ENCODE measurements at places on chromosomes 4 and X. TPM values are rescaled to one million over a fixed set of nuclear protein-coding genes. Genes with fewer than 3 reads are reported as not detected.

AFM gene
- total RNA-seq: not detected

TRO gene
- 13.0 TPM for total RNA-seq

FAM184B gene
- under 0.01 TPM for total RNA-seq

ZNF182 gene
- 4.5 TPM for total RNA-seq

XK gene
- total RNA-seq: 0.17 TPM

OTUD6A gene
- total RNA-seq: not detected

IL13RA2 gene
- 42.1 TPM for total RNA-seq

ADRA2C gene
- 0.26 TPM for total RNA-seq

SPATA4 gene
- total RNA-seq: 0.66 TPM

NR0B1 gene
- 4.6 TPM for total RNA-seq

USP11 gene
- 37.0 TPM for total RNA-seq

CASP6 gene
- 33.5 TPM for total RNA-seq

TGIF2LX gene
- not detected for total RNA-seq

F11 gene
- total RNA-seq: not detected

ASB9 gene
- not detected for total RNA-seq

PGAM4 gene
- not detected for total RNA-seq

TASL gene
- total RNA-seq: not detected

UGT2B17 gene
- not detected for total RNA-seq

MAEA gene
- 37.2 TPM for total RNA-seq

MMRN1 gene
- total RNA-seq: under 0.01 TPM

TRIML2 gene
- 0.26 TPM for total RNA-seq

CORIN gene
- under 0.01 TPM for total RNA-seq

HHIP gene
- under 0.01 TPM for total RNA-seq

SSX1 gene
- total RNA-seq: not detected

ERAS gene
- total RNA-seq: not detected

MAGEA11 gene
- total RNA-seq: not detected

TAF9B gene
- total RNA-seq: 29.1 TPM

CLCN3 gene
- 61.6 TPM for total RNA-seq

SSX2B gene
- total RNA-seq: not detected

ZNF732 gene
- total RNA-seq: 0.33 TPM

DCHS2 gene
- total RNA-seq: under 0.01 TPM

EBP gene
- 93.5 TPM for total RNA-seq

ABLIM2 gene
- total RNA-seq: 0.66 TPM

HMGN5 gene
- 1.7 TPM for total RNA-seq

PDE6B gene
- 2.8 TPM for total RNA-seq

RUFY3 gene
- total RNA-seq: 97.8 TPM

VSIG1 gene
- total RNA-seq: not detected

UNC5C gene
- total RNA-seq: 3.9 TPM

FRMPD3 gene
- total RNA-seq: under 0.01 TPM

REELD1 gene
- total RNA-seq: not detected

RNF128 gene
- total RNA-seq: 8.1 TPM

KLHL4 gene
- 3.5 TPM for total RNA-seq

BRS3 gene
- not detected for total RNA-seq

TMSB15B gene
- total RNA-seq: 1.5 TPM

LRCH2 gene
- 12.8 TPM for total RNA-seq

GDPD2 gene
- not detected for total RNA-seq

PROM1 gene
- 0.17 TPM for total RNA-seq

ETDA gene
- not detected for total RNA-seq

LRRC66 gene
- 0.51 TPM for total RNA-seq

STS gene
- total RNA-seq: 5.0 TPM

LUZP4 gene
- total RNA-seq: not detected

BEND2 gene
- not detected for total RNA-seq

RBM46 gene
- total RNA-seq: not detected
